ENCODE measurements at places on chromosomes 13 and 19.

GRCh38 chr13:20190481-20191310 lies 2.0 kb downstream of the GJB2 start:
- no peaks in the 10 kb centered on the region for H3K36me3 ChIP-seq
- peak overlapping the region; percentile 19 for H3K27ac ChIP-seq
- peak overlapping the region; percentile 61 for H3K4me3 ChIP-seq
- DNase-seq: no peak
- H3K27me3 ChIP-seq: peaks cover 33% of the 10 kb centered on the region

DNA sequence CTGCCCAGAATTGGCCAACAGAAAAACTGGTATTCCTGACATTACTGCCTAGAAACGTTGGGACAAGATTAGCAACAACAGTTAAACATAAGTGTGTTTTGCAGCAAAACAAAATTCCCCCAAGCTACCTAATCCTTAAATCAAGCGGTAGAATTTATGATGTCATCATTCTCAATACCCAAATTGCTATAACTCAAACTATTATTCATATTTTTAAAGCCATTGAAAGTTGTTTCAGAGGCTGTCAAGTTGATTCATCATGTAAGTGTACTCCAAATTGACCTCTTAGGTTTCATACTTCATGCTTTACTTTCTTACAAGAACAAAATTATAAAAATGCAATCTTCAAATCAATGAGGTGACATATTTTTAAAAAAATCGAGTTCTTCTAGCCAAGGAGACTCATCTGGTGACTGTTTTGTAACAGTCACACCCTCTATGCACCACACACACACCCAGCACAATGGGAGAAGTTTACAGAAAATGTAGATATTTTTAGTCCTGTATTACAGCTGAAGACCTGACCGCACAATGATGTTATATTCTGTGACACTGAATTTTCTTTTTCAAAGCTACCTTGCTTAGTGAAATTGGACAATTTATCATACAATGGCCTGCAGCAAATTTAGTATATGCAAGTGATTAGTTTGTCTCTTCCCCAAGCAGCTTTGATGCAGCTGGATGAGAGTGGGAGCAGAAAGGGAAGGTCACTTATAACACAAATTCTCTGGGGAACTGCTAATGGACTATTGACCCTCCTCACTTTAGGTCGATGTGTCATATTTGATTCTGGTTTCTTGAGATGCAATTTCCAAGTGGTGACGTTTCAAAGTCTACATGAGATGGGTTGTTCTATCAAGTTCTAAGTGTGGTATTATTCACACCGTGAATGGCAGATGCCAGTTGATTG lies 345.3 kb upstream of the OBI1 start:
- no peaks in the 10 kb centered on the region for H3K4me1 ChIP-seq
- no peaks in the 10 kb centered on the region for H3K36me3 ChIP-seq
- H3K4me3 ChIP-seq: no peak overlapping the region
- no peak overlapping the region for H3K27ac ChIP-seq
- no peak for DNase-seq

- no peak overlapping the region for H3K27ac ChIP-seq
- H3K36me3 ChIP-seq: peaks cover 7% of the 10 kb centered on the region
- no peak for DNase-seq
- H3K27me3 ChIP-seq: no peaks in the 10 kb centered on the region
Observed at GRCh38 chr13:75830842-75831241, 194.7 kb downstream of the LMO7 start.

- H3K36me3 ChIP-seq: peaks cover 15% of the 10 kb centered on the region
- H3K27me3 ChIP-seq: no peaks in the 10 kb centered on the region
- H3K4me3 ChIP-seq: no peak overlapping the region
- H3K4me1 ChIP-seq: no peaks in the 10 kb centered on the region
- no peak for DNase-seq
Observed at GRCh38 chr13:23673867-23674605, 103.8 kb downstream of the TNFRSF19 start.

DNA sequence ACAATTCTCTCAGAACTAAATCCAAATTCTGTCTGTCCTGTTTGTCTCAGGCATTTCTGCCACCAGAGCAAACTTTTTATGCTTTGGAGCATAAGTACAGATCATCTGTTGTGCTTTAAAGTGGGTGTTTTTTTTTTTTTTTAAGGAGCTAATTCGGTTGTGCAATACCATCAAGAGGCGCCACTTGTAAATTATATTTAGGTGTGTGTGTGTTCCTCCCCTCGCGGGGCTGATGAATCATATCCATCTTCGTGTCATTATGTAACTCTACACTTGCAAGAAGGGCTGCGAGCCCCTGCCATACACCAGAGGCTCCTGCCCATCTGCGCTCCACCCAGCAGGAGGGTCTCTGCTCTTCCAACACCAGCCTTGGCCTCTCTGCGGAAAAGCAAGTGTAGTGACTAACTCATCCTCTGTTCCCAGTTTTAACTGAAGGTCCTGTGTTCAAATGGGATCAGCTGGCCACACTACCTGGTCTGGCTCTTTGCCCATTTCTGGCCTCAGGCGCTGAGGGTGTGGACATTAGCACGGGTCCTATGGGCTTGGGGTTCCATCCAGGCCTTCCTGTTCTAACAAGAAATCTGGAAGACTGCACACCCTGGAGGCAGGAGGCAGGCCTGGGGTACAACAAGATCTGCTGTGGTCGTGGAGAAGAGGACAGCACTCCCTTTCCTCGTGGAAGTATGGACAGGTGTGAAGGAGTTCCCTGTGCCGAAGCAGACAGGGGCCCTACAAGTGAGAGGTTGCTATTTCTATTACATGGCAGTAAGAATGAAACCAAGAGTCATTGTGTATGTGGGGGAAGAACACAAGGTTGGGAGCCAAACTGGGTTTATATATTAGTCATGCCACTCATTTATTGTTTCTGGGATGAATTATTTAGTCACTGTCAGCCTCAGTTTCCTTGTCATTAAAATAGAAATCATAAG lies 96.1 kb upstream of the MBNL2 start:
- H3K36me3 ChIP-seq: no peaks in the 10 kb centered on the region
- peak overlapping the region; percentile 55 for H3K27ac ChIP-seq
- DNase-seq: no peak
- peaks cover 40% of the 10 kb centered on the region for H3K4me1 ChIP-seq
- H3K4me3 ChIP-seq: no peak overlapping the region
- no peaks in the 10 kb centered on the region for H3K27me3 ChIP-seq

DNA sequence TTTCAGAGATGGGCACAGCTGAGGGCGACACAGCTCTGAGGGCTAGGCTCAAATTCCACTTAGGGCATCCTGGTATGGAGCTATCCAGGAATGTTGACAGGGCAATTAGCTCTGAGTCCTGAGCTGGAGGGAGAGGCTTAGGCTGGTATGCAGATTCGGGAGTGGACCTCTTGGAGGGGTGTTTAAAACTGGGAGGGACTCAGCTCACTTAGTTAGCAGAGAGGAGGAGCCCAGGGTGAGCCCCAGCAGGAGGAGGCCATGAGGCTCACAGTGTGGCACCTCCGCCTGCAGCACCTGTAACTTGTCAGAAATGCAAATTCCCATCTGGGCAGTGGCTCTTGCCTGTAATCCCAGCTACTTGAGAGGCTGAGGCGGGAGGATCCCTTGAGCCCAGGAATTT lies 10.2 kb upstream of the NOP53 start:
- no peak overlapping the region for H3K27ac ChIP-seq
- peaks cover 68% of the 10 kb centered on the region for H3K36me3 ChIP-seq
- H3K27me3 ChIP-seq: no peaks in the 10 kb centered on the region
- H3K4me1 ChIP-seq: peaks cover 6% of the 10 kb centered on the region
- no peak overlapping the region for H3K4me3 ChIP-seq

DNA sequence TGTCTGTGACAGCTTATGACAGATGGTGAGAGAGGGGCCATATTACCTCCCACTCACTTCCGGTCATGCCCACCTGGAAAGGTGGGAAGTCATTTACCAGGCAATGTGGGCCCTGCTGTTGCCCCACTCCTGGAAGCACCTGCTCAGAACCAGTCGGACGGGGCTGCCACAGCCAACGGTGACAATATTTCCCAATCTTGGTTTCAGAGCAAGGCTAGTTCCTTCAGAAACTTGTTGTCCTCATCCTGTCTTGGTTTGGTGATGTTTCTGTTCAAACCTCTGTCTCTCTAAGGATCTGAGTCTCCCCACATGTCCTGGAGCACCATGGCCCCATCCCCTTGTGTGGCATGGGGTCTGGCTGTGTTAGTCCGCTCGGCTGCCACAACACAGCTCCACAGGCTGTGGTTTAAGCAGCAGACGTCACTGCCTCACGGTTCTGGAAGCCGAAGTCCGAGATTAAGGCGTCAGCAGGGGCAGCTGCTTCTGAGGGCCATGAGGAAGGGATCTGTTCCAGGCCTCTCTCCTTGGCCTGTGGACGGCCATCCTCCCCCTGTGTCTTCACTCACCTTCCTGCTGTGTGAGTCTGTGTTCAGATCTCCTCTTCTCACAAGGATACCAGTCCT lies 31.5 kb upstream of the SLC15A1 start:
- no peak for DNase-seq
- H3K36me3 ChIP-seq: no peaks in the 10 kb centered on the region
- no peaks in the 10 kb centered on the region for H3K4me1 ChIP-seq
- H3K4me3 ChIP-seq: no peak overlapping the region
- peak overlapping the region; percentile 18 for H3K27ac ChIP-seq

DNA sequence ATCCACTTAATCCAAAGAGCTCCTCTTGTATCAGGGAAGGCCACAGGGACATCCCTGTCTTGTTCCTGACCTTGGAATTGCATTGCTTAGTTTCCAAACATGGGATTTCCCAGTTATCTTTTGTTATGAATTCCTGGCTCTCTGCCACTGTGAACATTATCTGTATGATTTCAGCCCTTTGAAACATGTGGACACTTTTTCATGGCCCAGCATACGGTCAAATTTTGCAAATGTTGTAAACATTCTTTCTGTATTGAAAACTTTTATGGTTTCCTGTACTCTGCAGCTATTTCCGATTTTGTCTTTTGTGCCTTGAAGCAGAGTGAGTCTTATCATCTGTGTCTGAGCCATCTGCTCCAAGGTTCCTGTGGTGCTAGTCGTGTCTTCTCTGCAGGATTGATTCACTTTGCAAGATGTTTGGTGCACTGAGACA lies 4.5 kb upstream of the CFAP97D2 start:
- no peak overlapping the region for H3K4me3 ChIP-seq
- no peaks in the 10 kb centered on the region for H3K36me3 ChIP-seq
- no peak overlapping the region for H3K27ac ChIP-seq
- H3K27me3 ChIP-seq: peaks cover under 1% of the 10 kb centered on the region

- no peak overlapping the region for H3K4me3 ChIP-seq
- no peak for DNase-seq
- peaks cover 48% of the 10 kb centered on the region for H3K36me3 ChIP-seq
- H3K4me1 ChIP-seq: peaks cover 11% of the 10 kb centered on the region
- no peaks in the 10 kb centered on the region for H3K27me3 ChIP-seq
Observed at GRCh38 chr19:36833430-36833829, 4.8 kb downstream of the ZNF790 start.

GRCh38 chr13:23506071-23506806 lies 64.0 kb upstream of the TNFRSF19 start:
- no peak for DNase-seq
- H3K36me3 ChIP-seq: no peaks in the 10 kb centered on the region
- H3K27ac ChIP-seq: peak overlapping the region; percentile 60
- no peaks in the 10 kb centered on the region for H3K27me3 ChIP-seq
- H3K4me3 ChIP-seq: no peak overlapping the region
- H3K4me1 ChIP-seq: peaks cover 52% of the 10 kb centered on the region

- DNase-seq: no peak
- peaks cover 55% of the 10 kb centered on the region for H3K4me1 ChIP-seq
Observed at GRCh38 chr19:801030-801860, 4.0 kb downstream of the PTBP1 start.

DNA sequence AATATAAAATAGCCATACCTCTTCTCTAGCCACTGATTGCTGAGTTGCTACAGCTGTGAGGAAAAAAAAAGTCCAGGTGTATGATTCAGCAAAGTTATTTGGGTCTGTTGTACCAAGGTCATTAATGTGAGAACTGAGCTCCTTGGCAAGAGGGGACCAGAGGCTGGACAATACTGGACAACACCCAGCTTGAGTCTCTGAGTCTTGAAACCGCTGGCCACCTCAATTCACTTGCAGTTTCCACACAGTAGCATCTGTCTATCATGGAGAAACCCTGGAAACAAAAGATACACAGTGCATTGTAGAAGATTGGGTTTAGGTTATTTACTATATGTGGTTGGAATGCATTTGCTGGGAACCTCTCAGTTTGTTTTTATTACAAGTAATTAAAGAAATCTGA lies 60.4 kb downstream of the WDFY2 start:
- DNase-seq: no peak
- peak overlapping the region; percentile 76 for H3K27ac ChIP-seq
- H3K27me3 ChIP-seq: no peaks in the 10 kb centered on the region
- H3K36me3 ChIP-seq: no peaks in the 10 kb centered on the region

- no peak overlapping the region for H3K27ac ChIP-seq
- no peaks in the 10 kb centered on the region for H3K36me3 ChIP-seq
- no peaks in the 10 kb centered on the region for H3K4me1 ChIP-seq
- peaks cover 3% of the 10 kb centered on the region for H3K27me3 ChIP-seq
- no peak for DNase-seq
Observed at GRCh38 chr19:34555447-34555846, 73.9 kb downstream of the WTIP start.

- no peaks in the 10 kb centered on the region for H3K27me3 ChIP-seq
- no peaks in the 10 kb centered on the region for H3K36me3 ChIP-seq
- no peak for DNase-seq
- no peaks in the 10 kb centered on the region for H3K4me1 ChIP-seq
- no peak overlapping the region for H3K27ac ChIP-seq
Observed at GRCh38 chr19:17977488-17977887, 10.6 kb downstream of the KCNN1 start.

DNA sequence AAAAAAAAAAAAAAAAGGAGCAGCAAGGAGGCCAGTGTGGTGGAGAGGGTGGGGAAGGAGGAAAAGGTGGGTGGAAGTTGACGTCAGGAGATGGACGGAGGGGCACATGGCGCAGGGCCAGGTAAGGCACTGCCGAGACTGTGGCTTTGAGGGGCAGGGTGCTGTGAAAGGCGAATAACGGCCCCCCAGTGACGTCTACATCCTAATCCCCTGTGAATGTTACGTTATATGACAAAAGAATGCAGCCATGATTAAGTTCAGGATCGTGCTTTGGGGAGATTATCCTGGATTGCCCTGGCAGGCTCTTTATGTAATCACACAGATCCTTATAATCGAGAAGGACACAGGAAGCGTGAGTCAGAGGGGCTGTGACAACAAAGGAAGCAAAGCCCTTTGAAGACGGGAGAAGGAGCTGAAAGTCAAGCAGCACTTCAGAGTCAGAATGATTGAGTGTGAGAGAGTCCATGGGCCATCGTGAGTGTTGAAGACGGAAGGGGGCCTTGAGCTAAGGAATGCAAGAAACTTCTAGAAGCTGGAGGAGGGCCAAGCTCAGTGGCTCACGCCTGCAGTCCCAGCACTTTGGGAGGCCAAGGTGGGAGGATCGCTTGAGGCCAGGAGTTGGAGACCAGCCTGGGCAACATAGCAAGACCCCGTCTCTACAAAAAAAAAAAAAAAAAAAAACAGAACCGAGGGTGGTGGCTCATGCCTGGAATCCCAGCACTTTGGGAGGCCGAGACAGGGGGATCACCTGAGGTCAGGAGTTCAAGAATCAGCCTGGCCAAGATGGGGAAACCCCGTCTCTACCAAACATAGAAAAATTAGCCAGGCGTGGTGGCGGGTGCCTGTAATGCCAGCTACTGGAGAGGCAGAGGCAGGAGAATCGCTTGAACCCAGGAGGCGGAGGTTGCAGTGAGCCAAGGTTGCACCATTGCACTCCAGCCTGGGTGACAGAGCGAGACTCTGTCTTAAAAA lies 13.8 kb upstream of the CEACAM16 start:
- H3K4me1 ChIP-seq: peaks cover 5% of the 10 kb centered on the region
- H3K4me3 ChIP-seq: no peak overlapping the region
- H3K36me3 ChIP-seq: peaks cover 9% of the 10 kb centered on the region

- DNase-seq: no peak
- no peaks in the 10 kb centered on the region for H3K27me3 ChIP-seq
- no peak overlapping the region for H3K4me3 ChIP-seq
- no peak overlapping the region for H3K27ac ChIP-seq
Observed at GRCh38 chr13:40330950-40331349, 335.5 kb downstream of the FOXO1 start.

Measured in suprapubic skin (tissue), 4 donors.